Left lung (tissue), 14 donors: ENCODE measurements at places on chromosomes 5 and 9.

DNA sequence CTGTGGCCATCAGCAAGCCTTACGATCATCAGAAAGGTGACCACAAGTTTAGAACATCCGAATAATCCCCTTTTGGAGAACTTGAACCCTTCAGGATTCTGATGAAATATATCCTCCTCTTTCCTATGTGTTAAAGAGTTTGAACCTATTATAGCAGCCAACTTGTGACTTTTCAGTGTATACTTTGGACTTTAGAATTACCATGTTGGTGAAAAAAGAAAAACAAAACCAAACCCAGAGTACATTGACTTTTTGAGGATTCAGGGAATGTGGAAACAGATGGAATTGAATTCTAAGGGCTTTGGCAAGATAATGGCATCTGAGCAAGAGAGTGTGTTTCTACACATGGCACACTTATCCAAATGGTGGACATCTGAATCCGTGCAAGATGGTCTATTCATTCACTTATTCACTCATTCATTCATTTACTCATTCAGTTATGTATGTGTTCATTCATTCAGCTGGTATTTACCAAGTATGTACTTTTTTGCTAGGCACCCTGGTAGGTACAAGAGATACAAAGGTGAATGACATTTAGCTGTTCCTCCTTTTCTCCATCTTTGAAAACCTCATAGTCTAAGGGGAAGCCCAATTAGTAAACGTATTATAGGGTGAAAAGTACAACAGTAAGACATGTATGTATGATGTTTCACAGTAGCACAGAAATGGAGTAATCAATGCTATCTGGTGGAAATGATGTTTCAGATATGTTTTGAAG is 91.8 kb downstream of the PRDM6 start:
- no peak for DNase-seq

GRCh38 chr5:124034963-124035362 is 523.0 kb downstream of the CSNK1G3 start:
- DNase-seq, result no peak

GRCh38 chr5:88128813-88129212 is 139.8 kb downstream of the TMEM161B start:
- DNase-seq, result no peak

GRCh38 chr5:57626703-57627102 is 144.1 kb upstream of the ACTBL2 start:
- no peak for DNase-seq

DNA sequence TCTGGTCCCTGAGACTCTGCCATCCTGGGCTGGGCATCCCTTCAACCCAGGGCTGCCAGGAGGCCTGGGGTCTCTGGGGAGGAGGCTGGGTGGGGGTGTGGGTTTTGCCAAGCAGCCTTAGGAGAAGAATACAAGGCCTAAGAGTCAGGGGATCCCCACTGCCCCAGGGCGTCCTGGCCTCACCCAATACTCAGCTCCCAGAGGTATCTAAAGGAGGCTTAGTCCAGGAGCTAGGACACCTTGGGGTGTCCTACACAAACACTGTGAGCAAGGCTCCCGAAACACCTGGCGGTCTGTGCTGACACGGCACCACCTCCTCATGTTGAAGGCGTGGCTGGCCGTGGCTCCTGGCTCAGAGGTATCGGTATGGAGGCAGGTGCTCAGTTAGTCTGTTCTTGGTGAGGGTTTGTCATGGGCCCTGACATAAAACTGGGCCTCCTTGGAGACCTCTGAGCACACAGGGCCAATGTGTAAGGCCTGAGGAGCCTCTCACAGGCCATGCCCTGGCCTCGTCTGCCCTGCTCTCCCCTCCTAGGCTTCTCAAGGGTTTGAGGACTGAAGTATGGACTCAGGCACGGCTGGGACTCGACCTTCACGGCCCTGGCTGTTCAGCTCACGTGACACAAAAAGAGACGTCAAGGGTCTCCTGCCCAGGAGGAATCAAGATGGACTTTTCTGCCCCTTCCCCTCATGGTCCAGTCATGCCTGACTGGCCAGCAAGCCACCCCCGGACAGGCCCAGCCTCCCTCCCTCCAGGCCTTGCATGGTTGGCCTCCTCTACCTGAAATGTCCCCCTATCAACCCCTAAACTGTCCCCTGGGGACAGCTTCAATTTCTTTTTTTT is 277.3 kb downstream of the FSTL4 start:
- DNase-seq, result no peak

GRCh38 chr9:1096155-1096964 is 46.2 kb downstream of the DMRT2 start:
- DNase-seq, result no peak

DNA sequence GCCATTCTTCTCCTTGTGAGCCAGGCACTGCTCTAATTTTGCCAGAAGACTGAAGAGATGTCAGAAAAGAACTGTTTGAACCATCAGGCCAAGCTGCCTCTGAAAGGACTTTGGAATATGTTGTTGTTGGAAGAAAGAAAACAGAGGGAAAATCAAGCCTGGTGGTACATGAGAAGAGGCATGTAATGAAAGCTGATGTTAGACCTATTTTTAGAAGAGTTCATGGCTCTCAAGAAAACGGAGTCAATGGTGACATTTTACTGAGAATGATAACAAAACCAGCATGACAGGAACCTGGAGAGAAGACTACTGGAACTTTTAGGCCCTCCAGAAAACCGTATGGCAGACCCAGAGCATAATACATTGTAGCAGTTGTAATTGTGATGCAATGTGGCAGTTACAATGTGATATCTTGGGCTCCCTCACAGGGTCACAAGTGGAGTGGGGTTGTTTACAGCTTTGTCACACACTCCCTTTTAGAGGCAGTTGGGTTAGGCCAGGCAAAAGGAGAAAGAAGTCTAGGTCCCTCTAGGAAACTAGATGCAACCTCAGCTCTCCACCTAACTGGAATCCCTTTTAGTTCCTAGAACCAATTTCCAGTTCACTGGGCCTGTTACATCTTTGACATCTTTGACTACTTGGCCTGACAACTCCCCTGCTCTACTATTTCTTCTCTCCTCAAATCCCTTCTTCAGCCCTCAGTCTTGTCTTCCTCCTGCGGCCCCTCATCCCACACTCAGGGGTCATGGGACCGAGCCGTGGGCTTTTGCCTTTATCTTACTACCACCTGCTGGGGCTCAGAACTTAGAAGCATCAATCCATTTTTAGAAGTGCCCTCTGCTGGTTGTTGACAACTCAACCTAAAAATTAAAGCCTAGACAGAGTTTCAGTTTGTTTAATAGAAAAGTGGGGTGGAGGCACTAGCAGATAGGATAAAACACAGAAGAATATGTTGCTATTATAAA is 61.2 kb upstream of the JAK2 start:
- DNase-seq, result no peak

DNA sequence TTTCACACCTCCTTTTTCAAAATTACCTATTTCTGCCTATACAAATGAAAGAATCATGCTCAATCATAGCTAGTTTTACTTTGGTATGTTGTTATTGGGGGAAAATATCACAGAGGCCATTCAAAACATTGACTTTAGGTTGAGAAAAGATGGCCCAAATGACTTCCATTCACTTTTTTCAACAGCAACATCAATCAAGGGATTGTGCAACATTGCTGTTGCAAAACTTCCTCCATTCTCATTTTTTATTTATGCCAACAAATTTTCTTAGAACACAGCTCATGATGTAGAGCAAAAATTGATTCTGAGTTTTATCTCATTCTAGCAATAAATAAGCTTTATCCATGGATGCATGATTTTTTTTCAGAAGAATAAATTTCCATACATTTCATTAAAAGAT is 93.6 kb upstream of the RORB start:
- no peak for DNase-seq

DNA sequence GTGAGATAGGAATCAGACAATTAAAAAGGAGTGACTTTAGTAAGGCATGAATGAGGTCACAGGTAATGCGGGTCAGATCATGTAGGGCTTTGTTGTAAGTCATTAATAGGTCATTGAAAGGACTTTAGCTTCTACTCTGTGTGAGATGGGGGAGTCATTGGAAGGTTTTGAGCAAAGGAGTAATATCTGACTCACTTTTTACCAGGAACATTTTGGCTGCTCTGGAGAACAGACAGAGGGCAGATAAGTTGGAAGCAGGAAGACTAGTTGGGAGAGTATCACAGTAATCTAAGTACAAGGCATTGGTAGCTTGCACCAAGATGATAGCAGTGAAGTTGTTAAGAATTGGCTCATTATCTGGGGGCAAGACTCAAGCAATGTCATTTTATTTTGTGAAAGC is 37.4 kb downstream of the KIF2A start:
- no peak for DNase-seq

- no peak for DNase-seq
Observed at GRCh38 chr5:132887283-132887682, 13.8 kb downstream of the LEAP2 start.

- no peak for DNase-seq
Observed at GRCh38 chr5:56088967-56089829, 94.4 kb upstream of the IL6ST start.

GRCh38 chr9:76580820-76581219 is 121.8 kb downstream of the GCNT1 start:
- no peak for DNase-seq

DNA sequence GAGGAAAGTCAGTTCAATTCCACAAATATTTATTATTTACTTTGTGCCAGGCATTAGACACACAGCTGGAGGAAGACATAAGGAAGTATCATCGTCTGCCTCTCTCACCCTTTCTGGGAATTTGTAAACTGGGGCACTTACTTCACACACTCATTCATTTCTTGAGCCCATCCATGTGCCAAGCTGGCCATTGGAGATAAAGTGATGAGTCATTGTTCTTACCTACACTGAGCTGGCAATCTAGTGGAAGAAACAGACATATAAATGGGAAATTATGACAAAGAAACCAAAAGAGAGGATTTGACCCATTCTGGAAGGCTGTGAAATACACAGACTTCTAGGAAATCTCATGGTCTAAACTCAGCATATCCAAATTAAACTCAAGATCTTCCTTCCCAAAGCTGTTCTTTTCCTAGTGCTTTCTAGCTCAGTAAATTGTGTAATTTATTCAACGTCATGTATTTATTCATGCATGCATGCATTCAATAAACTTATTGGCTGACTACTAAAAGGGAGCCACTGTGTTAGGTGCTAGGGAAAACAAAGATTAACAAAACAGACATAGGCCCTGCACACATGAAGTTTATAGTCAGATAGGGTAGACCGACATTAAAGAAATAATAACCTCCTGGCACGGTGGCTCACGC is 65.3 kb downstream of the SH3RF2 start:
- DNase-seq, result no peak

DNA sequence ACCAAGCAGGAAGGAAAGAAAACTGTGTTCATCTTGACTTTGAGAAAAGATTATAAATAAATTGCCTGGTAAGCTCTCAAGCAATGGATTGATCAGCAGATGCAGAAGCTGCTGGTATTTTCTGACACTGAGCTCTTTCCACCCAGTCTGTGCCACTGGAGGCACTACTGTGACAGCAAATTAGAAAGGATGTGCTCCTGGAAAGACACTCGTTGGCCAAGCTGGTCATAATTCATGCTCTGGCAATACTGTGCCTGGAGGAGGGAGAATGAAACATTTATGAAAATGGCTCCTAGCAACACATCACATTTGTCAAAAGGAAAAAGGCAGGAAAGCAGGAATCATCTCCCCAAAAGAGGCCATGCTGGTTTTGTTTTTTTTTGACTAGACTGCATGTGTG is 84.2 kb downstream of the CAVIN4 start:
- DNase-seq, result no peak

DNA sequence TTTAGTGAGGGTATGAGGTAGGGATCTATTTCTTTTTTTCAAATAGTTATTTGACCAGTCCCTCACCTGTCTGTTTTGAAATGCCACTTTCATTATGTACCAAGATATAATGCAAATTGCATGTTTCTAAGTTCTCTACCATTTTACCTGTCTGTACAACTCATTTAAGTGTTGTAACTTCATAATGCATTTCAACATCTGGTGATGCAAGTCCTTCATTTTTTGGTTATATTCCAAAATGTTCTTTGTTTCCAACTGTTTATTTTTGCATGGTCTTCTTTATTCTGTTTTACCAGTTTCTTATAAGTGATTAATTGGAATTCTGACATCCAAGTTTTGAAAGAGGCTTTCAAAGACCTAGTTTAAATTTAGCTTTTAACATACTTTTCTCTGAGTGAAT is 26.8 kb downstream of the TDRD7 start:
- no peak for DNase-seq

DNA sequence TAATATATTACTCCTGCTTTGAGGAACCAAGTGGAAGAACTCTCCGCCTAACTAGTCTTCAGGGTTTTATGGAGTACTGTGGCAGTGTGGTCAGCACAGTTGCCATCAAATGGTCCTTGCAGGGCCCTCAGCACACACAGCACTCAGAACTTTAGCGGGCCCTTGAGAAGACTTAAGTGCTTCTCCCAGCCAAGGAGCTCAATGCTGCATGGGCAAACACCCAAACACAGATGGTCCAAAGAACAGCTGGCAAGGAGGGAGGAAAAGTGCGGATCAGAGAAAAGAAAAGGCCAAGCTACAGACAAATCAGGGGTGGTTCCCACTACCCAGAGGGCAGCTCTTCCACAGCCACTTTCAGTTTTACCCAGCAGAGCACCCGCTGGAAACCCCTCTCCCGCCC is 98.6 kb downstream of the SPOCK1 start:
- no peak for DNase-seq

DNA sequence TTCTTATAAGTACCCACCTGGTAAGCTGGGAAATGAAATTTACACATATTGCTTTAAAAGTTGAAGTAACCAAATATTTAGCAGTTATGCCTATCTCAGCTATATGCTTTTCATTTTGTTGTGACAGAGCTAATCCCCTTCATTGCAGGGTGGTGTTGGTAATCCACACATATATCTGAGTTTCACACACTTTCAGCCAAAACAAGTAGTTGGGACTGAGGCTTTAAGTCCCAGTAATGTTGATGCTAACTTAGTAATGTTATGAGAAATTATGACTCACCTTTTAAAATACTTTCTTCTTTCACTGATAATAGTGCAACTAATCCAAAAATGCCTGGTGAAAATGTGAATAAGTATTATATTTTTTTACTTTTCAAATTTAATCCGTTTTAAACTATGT is 19.2 kb upstream of the RICTOR start:
- no peak for DNase-seq

- DNase-seq, result no peak
Observed at GRCh38 chr9:14529629-14530028, 163.6 kb downstream of the ZDHHC21 start.

GRCh38 chr9:22107202-22108045 is 98.3 kb upstream of the CDKN2B start:
- no peak for DNase-seq

DNA sequence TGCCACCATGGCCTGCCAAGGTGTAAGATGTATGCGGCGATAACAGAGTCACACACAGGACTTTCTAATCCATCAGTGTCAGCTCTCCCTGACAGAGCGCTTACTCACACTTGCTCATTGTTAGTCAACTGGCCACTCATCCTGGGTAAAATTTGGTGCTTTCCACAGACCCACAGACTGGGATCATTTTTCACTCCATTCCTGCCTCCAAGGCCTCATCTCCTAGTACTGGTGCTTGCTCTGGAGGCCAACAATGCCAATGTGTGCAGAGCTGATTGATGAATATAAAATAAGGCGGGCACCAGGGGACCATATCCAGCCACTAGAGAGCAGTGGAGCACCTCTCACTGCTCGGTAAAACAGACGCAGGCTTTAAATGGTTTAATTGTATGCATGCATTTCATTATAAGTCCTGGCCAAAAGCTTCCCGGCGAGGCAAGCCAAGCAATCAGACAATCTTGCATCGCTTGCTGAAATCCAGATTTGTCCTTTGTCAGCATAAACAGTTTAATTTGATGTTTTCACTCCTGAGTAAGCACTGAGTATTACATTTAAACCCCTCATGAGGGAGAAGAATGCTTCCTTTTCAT is 22.3 kb downstream of the PSMB7 start:
- DNase-seq, result no peak
